ENCODE measurements at places on chromosomes 1 and 21. TPM values are rescaled to one million over a fixed set of nuclear protein-coding genes. Genes with fewer than 3 reads are reported as not detected.

Gene LRRC3
- total RNA-seq, result 0.72 TPM

- ATAC-seq, result no peak
Observed at GRCh38 chr21:15066123-15066575, 1.3 kb upstream of the NRIP1 start.

DNA sequence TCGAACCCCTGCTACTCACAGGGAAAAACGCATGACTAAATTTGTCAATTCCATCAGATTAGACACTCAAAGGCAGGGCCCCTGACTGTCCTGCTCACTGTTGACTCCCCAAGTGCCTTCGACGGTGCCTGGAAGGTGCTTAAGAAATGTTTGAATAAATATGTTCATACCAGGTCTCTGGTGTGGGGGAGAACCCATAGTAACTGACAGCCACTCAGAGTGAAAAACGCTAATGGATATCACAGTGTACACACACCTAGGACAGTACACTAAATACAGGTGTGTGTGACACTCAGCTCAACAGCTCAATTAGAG is 39.7 kb upstream of the WASF2 start:
- no peak for ATAC-seq

Gene SPRR2B
- 27.1 TPM for total RNA-seq

DNA sequence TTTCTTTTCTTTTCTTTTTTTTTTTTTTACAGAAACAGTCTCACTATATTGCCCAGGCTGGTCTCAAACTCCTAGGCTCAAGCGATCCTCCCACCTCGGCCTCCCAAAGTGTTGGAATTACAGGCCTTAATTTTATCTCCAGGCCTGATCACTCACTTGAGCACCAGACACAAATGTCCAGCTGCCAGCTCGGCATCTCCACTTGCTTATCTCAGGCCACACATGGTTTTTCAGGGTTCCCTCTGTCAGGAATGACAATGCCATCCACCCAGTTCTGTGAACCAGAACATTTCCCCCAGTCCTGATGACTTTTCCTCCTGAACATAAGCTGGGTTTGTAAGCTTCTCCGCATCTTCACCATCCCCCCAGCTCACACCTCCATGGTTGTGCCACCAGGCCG is 44.6 kb upstream of the ZNF281 start:
- no peak for ATAC-seq

DNA sequence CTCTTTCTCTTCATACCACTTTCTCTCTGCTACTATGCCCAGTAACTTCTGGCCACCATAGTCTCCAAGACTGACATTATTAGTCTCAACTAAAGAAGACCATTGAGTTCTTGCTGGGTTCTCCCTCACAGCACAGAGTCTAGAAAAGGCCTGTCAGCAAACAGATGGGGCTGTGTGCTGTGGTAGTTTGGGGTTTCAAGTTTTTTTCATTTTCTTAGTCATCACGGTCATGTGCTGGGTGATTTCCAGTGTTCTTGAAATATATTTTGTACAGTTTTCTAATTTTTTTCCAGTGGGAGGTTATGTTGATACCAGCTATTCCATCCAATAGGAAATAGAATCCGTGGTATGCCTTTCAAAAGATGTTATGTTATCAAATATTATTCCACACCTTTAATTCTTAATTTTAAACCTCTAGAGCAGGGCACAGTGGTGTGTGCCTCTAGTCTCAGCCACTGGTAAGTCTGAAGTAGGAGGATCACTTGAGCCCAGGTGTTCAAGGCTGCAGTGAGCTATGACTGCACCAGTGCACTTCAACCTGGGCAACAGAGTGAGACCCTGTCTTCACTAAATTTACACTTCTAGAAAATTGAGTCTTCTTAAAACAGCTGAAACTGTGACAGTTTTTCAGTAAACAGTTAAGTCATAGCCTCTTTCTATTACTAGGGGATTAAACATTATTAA is 8.3 kb downstream of the CFHR2 start:
- no peak for ATAC-seq

Gene KIRREL1
- 9.9 TPM for total RNA-seq
